ENCODE measurements at places on chromosomes 4 and X.
A peak's percentile ranks its signal among the peaks of the same experiment; 100 is the strongest.

GRCh38 chr4:80309294-80310004, 26.1 kb upstream of the CFAP299 start:
- no peak for DNase-seq

DNA sequence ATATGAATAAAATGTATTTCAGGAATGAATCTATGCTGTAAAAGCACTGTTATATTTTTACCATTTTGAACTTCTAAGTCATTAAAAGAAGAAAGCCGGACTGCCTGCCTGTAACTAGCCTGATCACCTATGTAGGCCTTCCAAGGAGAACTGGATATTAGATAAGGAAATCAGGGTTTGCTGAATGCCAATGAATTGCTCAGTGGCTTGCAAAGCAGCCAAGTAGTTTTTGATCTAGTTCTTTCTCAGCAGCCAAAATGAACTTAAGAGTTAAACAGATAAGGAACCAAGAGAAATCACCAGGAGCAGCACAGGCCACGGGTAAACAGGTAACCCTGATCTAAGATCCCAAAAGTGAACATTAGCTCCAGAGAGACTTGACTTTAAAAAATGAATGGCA, 3.3 kb downstream of the ANXA5 start:
- no peak for DNase-seq

DNA sequence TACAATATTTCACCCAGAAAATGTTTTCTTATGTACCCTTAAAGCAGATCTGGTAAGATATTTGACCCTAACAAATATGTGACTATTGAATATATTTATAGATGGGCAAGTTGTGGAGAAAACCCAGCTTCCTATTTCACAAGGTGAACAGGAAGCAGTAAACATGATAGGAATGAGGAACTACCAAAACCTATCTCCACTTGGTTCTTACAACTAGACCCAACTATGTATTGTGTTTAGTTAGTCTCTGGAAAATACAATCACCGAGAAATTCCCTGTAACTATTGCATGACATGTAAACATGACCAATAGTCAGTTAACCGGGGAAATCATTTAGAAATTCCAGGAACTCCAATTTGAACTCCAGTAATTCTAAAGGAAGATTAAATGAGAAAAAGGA, 8.4 kb upstream of the RXFP1 start:
- no peak for DNase-seq

DNA sequence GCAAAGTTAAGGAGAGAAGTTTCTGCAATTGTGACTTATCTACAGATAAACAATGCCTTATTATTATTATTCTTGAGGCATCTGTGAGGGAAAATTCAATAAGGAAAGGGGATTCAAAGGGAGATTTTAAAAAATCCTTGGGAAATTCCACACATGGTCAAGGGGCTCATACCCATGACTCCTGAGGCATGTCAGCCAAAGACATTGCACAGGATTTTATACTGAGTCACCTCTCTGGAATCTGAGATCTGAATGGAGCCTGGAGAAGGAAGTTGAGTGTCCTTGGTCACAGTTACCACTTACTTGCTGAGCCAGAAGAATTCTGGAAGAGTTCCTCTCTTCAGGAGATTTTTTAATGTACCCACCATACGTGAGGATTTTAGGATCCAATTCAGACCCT, 14.4 kb upstream of the CXCL8 start:
- no peak for DNase-seq

DNA sequence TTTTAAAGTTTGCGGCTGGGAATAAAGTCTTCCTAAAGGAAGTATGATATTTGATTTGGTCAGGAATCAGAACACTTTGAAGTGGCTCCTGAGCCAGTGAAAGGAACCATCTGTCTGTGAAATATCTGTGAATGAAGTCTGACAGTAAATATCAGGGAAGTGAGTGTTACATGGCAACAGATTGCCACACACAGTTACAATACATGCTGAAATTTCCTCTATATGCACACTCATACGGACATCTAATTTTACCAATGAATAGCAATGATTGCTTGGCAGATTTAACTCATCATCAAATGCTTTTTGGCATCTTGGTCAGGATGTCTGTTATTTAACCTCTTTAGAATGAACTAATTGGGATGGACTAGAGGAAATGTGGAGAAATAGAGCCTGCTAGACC, 1023.8 kb downstream of the FAT4 start:
- no peak for DNase-seq

GRCh38 chr4:139887376-139887802, 221.8 kb downstream of the MGST2 start:
- DNase-seq, result no peak

DNA sequence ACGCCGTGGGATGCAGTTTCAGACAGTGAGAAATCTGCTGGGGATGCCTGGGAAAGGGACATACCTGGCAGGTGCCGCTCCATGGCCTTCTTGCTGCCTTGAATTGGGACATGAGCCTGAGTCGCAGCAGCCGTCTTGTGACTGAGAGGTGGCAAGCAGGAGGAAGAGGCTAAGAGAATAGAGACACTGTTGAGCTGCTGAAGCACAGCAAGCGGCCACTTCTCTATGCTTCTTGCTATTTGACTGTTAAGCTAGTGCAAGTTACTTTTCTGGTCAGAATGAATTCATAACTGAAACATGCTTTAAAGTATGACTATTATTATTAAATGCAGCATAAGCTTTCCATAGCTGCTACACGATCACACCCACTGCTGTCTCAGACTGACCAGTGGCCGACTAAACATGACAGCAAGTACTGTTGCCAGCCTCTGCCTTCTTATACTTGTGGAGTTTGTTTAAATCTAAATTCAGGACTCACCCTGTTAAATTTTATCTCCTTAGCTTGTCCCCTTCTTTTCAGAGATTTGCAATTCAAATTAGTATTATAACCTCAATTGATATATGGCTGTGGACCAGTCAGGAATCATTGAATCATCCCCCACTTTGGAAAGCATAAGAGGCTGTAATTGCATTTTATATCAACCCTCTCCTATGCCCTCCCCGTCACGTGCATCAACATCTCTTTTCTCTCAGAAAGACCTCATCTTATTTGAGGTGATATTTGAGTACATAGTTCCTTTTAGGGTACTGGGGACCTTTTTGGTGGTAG, 24.8 kb upstream of the ACSL1 start:
- peak; percentile 52 for DNase-seq

- no peak for DNase-seq
Observed at GRCh38 chrX:506341-506740, 119.6 kb upstream of the PPP2R3B start.

GRCh38 chr4:52877694-52878093, 15.6 kb downstream of the RASL11B start:
- DNase-seq, result no peak

- no peak for DNase-seq
Observed at GRCh38 chrX:550514-550913, 80.1 kb upstream of the SHOX start.

- DNase-seq, result no peak
Observed at GRCh38 chr4:105496899-105497298, 23.0 kb upstream of the PPA2 start.

- no peak for DNase-seq
Observed at GRCh38 chr4:127069675-127070074, 563.1 kb upstream of the INTU start.

DNA sequence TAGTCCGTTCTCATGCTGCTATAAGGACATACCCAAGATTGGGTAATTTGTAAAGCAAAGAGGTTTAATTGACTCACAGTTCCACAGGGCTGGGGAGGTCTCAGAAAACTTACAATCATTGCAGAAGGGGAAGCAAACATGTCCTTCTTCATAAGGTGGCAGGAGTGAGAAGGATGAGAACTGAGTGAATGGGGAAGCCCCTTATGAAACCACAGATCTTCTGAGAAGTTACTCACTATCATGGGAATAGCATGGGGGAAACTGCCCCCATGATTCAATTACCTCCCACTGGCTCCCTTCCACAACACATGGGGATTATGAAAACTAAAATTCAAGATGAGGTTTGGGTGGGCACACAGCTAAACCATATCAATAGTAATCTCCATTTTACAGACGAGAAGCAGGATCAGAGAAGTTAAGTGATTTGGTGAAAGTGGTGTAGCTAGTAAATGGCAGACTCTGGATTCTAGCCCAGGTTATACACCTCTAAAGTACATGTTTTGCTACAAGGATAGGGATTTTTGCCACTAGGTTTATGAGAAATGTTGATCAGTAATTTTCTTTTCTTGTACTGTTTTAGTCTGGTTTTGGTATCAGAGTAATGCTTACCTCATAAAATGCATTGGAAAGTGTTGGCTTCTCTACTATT, 47.3 kb upstream of the C1GALT1C1 start:
- no peak for DNase-seq

DNA sequence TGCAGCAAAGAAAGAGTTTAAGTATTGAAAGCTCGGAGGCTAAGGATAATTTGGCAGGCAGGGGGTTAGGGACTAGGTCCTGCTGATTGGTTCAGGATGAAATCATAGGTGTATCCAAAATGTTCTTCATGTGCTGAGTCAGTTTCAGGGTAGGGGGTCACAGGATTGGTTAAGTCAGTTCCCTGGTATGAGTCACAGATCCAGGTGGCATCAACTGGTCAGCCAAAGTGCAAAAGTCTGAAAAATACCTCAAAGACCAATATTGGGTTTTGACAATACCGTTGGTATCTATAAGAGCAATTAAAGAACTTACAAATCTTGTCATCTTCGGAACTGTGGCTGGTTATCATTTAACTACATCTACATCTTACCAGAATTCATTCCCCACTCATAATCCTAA, 25.6 kb upstream of the PRDM8 start:
- DNase-seq, result no peak

GRCh38 chr4:169311643-169312365, 41.0 kb upstream of the SH3RF1 start:
- DNase-seq, result no peak

DNA sequence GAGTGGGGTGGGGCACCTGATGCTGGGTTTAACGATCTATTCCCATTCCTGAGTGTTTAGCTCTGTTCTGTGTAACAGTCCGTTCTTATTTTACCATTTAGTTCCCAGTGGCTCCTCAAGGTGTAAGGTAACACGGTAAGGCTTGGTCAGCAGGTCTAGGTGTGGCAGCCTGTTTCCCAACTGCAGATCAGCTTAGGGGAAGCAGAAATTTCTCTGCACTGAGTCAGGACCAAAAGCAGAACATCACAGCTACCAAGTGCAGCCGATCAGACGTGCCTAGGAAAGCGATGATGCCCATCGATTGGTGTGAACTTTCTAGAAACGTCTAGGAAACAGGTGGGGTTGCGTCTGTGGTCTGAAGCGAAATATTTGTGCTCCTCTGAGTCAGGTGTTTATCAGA, 240.1 kb downstream of the STIM2 start:
- DNase-seq, result no peak

GRCh38 chrX:109312757-109313156, 169.1 kb downstream of the GUCY2F start:
- no peak for DNase-seq

DNA sequence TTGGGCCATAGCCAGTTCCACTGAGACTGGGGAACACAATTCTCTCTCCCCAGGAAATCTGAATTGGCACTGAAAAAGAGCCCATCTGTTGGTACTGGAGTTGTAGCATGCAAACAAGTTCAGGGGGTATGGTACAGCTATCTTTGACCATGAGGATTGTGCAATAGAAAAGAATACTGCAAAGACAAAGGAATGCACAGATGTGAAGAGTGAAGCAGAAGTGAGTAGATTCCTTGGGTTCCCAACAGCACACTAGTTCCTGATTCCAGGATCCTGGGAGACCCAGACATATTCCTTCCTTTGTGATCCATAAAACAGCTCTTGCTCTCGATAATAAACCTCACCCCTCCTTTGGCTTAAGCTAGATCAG, 43.3 kb upstream of the CTAG2 start:
- DNase-seq, result no peak

GRCh38 chr4:53552711-53553110, 38.6 kb downstream of the LNX1 start:
- DNase-seq, result no peak

- DNase-seq, result no peak
Observed at GRCh38 chr4:171025343-171025742, 787.9 kb upstream of the GALNTL6 start.

DNA sequence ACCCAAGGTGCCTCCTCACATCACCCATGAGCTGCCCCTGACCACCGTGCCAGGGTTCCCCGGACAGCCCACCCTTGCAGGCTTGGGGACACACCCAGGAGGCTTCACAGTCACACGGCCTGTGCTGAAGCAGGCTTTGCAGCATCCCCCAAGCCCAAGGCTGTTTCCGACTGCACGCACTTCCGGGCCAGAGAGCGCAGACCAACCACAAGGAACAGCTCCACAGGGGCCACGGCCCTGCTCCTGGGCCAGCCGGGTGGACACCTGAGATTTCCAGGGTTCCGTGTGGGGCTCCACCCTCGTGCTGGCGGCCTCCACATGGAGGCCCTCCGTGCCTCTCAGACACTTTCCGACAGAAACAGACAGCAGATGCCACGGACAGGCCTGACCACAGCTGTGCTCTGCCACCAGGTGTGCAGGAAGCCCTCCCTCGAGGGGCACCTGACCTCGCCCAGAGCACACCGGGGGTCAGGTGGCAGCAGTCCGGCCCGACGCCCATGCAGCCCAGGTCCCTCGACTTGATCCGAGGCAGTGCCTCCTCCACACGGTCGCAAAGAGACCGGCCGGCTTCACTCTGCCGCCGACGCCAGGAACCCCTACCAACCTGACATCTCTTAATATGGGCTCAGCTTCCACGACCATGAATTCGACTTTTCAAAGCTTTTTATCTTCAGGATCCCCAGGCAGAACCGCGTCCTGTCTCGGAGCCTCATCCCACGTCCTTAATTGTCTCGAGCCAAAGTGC, 8.0 kb downstream of the CTBP1 start:
- DNase-seq, result no peak

- no peak for DNase-seq
Observed at GRCh38 chrX:146054311-146054710, 236.7 kb downstream of the SLITRK2 start.

GRCh38 chrX:10483191-10483831, 137.1 kb downstream of the MID1 start:
- no peak for DNase-seq

DNA sequence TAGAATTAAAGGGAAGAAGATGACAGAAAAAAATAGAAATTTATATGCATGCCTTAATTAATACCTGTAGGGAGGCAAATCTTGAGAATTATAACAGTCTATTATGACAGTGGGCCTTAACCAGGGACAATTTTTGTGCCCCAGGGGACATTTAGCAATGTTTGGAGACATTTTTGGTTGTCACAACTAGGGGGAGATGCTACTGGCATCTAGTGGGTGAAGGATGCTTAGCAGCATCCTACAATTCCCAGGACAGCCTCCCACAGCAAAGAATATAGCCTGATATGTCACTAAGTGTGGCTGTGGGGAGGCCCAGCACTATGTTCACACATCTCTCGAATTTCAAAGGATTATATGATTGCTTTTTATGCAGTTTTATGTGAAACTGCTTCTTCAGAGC, 10.5 kb downstream of the GPR82 start:
- no peak for DNase-seq

- DNase-seq, result no peak
Observed at GRCh38 chrX:41559235-41560052, 112.3 kb downstream of the NYX start.

GRCh38 chr4:76984788-76985211, 35.2 kb downstream of the SEPTIN11 start:
- peak; percentile 48 for DNase-seq

DNA sequence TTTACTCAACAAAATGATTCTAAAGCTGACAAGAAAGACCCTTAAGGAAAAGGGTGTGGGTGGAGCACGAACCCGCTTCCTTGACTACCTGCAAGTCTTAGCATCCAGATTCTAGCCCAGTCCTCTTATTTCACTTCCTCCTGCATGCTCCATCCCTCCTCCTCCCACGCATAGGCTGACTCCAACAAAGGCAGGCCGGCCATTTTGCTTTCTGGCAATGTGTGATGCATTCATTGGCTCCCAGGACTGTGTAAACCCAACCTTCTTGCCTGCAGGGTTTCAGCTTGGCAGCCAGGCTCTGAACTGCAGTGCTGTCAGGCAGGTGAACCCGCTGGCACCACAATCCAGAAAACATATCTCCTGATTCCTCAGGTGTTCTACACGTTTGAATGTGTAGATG, 39.3 kb downstream of the RTL9 start:
- DNase-seq, result no peak
